ENCODE measurements at places on chromosomes 1 and 21.

DNA sequence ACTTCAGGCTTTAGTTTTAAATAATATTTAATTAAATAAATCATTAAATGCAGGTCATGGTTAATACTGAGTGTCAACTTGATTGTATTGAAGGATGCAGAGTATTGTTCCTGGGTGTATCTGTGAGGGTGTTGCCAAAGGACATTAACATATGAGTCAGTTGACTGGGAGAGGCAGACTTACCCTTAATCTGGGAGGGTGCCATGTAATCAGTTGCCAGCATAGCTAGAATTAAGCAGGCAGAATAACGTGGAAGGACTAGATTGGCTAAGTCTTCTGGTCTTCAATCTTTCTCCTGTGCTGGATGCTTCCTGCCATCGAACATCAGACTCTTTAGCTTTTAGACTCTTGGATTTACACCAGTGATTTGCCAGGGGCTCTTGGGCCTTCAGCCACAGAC lies 85.3 kb downstream of the MAP3K21 start:
- no peak for DNase-seq

DNA sequence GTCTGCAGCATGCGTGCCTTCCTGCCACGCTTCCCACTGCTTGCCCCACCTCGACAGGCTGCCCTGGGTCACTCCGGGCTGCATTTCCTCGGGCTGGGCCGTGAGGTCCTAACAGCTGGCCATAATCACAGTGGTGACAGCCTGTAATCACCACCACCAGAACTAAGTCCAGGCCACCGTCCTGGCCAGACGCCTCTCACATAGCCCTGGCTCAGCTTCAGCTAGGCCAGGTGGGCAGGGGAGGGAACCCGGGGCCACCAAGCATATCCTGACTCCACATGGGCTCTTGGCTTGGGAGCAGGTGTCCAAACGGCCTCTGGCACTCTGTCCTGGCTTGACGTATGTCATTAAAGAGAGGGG lies 229.5 kb downstream of the TRABD2B start:
- no peak for DNase-seq

GRCh38 chr1:2804628-2805351 lies 3.3 kb upstream of the TTC34 start:
- DNase-seq, result no peak

- no peak for DNase-seq
Observed at GRCh38 chr1:1183833-1184775, 10.4 kb downstream of the TTLL10 start.

- no peak for DNase-seq
Observed at GRCh38 chr1:26897351-26897750, 2.9 kb downstream of the GPATCH3 start.

DNA sequence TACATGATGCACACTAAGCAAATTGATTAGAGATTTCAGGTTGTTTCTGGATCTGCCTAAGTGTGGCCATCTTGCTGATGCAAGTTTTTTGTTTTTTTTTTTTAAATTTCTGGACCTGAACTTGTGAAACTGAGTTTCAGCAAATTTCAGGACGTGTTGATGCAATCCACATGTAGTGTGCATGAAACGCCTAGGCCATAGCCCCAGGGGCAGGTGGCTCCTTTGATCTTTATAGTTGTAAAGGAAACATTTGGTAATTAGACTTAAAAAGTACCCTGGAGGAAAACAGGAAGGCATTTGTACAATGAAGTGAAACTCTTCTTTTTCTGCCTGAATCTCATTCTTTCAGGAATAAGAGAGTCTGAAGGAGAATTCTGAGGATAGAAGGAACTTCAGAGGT lies 162.2 kb upstream of the LHX8 start:
- no peak for DNase-seq

DNA sequence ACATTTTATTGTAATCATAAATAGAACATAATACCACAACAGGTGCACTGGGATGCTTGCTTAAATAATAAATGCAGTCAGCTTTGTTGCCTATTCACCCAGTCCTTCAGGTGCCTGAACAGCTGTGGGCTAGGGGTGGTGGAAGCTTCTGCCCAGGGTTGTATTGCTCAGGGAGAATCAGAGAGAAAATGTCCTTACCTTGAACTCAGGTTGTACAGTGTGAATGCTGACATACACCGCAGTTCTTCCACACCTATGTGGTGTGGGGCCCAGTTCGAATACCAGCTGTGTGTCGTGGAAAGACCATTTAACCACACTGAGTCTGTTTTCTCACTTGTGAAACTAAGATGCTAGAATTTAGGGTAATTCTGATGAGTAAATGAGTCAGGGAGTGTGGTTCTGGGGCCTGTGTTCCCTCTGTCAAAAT lies 115.7 kb upstream of the ATP1A1 start:
- DNase-seq, result no peak

GRCh38 chr1:30378991-30379581 lies 344.3 kb downstream of the MATN1 start:
- no peak for DNase-seq

- no peak for DNase-seq
Observed at GRCh38 chr21:44853601-44854390, 19.7 kb downstream of the PTTG1IP start.

GRCh38 chr1:62368989-62369388 lies 49.8 kb upstream of the KANK4 start:
- no peak for DNase-seq

- no peak for DNase-seq
Observed at GRCh38 chr21:41783476-41784180, 16.8 kb upstream of the RIPK4 start.

GRCh38 chr1:94324178-94324544 lies 86.8 kb upstream of the ARHGAP29 start:
- no peak for DNase-seq

Measured in activated T-helper 9 cell treated with anti-CD3 and anti-CD28 coated beads, Interleukin-2, amount 50 U/mL, for 16 hours (primary cell).